Thymus (tissue), 14 donors: ENCODE measurements at places on chromosomes 2 and 18.
A peak's percentile ranks its signal among the peaks of the same experiment; 100 is the strongest.

DNA sequence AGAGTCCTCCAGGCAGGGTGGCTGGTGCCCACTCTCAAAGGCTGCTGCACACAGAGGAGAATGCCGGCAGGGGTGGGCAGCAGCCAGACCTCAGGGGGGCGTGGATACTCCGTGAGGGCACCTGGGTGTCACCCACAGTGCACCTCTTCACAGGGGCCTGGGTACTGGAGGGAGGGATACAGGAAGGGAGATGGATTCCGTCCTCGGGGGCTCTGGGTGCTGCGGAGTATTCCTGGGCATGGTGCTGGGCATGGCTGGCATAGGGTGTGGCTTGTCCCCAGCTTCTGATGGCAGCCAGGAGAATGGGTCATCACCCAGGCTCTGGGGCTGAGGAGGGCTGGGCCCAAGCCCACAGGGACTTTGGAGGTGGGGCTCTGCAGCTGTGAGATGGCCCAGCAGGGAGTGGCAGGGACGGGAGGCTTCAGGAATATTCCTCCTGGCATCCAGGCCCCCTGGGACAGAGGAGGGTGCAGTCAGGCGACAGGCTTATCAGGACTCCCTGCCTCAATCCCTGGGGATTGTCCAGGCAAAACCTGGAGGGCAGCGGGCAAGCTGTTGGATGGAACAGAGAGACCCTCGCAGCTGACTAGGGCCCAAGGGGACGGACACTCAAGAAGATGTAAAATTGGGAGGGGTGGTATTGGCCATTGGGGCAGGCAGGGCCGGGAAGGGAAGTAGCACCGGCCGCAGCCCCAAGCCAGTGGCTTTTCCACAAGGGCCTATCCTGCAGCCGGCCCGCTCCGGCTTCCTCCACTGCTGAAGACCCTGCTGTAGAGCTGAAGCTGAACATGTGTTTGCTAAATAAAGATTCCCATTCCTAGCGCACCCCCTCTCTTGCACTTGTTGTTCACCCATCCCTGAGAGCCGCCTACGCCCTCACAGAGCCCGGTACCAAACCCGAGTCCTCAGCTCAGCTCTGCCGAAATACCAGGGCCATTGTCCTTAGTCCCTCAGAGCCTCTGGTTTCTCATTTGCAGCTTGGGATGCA, 5.7 kb upstream of the KLHL30 start:
- no peak for DNase-seq

- no peak for DNase-seq
Observed at GRCh38 chr2:220847589-220847988, 724.5 kb downstream of the EPHA4 start.

GRCh38 chr18:36420826-36421225, 123.3 kb downstream of the FHOD3 start:
- no peak for DNase-seq

DNA sequence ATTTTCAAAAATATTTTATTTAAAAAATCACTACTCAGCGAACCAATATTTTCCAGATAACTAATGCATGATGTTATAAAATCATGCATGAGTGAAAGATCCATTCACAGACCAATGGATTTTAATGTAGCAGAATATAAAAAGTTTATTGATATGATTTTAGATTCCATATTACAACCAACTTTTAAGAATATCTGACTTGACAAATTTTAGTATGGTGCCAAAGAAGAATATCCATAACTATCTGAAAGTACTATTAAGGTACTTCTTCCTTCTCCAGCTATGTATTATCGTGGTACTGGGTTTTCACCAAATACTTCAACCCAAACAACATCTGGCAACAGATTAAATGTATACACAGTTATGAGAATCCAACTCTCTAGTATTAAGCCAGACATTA, 99.9 kb upstream of the NOSTRIN start:
- DNase-seq: no peak

DNA sequence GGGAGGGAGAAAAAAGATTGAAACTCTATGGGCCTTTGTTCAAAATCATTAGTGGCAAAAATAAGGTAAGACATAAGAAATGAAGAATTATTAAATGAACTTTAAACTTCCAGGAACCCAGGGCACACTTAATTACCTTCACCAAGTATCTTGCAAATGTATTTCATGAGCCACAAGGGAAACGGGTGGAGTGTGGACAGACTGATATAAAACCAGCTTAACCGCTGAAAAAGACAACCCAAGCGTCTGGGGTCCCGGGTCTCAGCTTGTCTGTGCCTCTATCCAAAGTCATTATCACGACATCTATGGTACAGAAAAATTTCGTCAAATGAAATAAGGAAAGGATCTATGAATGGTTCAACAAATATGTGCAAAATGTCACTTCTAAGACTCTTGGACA, 13.9 kb upstream of the MBOAT2 start:
- no peak for DNase-seq

- DNase-seq: no peak
Observed at GRCh38 chr18:79309614-79310358, 85.9 kb upstream of the NFATC1 start.

DNA sequence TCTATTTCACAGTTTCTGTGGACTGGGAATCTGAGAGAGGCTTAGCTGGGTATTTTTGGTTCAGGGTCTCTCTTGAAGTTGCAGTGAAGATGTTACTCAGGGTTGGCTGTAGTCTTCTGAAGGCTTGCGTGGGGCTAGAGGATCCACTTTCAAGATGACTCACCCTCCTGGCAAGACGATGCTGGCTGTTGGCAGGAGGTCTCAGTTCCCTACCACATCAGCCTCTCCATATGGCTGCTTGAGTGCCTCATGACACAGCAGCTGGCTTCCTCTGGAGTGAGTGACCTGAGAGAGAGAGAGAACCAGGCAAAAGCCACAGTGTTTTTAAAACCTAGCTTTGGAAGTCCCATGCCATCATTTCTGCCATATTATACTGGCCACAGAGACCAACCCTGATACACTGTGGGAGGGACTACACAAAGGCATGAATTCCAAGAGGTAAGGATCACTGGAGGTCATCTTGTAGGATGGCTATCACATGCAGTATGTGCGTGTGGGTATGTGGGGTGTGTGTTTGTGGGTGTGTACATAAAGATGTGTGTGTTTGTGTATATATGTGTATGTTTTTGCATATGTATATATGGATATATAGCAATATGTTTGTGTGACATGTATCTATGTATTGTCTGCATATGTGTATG, 25.1 kb downstream of the DNPEP start:
- DNase-seq: no peak

DNA sequence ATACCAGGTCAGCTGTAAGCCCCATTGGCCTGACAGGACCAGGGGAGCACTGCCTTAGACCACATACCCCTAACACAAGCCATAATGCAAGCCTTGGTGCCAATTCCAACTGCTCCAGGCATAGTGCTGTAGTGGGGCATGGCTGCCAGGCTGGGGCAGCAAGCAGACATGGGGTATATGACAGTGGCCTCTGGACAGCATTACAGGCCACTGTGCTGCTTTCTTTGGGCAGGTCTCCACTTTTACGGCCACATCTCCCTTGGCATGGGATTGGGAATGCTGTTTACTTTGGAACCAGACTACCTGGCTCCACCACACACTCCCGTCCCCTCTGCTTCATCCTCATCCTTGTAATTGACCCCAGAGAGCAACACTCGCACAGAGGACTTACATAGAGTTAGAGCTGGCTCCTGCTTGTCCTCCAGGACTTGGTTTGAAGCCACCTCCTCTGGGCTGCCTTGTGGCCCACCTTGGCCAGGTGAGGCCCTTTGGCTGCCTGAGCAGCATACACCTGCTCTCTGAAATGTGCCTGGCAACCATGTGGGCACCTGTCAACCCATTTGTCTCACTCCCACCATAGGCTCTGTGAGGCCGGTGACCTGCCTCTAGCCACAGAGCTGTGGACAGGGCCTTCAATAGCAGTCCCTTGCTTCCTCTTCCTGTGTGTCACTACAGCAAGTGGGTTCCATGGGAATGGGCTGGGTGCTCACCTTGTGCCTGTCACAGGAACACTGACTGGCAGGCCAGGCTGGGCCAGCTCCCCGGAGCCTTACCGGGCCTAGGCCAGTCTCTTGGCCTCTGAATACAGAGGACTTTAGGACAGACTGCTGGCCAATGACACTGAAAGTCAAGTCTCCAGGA, 262.6 kb upstream of the HS6ST1 start:
- no peak for DNase-seq

DNA sequence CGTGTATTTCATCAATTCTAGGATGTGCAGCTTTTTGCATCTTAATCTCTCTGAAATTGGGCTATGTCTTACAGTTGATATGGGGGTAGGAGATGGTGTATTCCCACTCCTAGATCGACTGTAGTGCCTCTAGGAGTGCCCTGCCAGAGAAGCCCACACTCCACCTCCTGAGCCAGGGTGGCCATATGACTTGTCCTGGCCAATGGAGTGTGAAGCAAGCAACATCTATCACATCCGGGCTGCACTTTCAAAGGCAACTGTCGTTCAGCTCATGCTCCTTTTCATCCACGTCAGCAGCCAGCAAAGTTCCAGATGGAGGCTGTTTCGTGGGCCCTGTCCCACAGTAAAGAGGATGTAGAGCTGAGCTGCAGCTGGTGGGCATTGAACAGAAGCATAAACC, 149.4 kb upstream of the SLC1A4 start:
- DNase-seq: no peak

GRCh38 chr2:14408695-14409094, 223.8 kb upstream of the LRATD1 start:
- no peak for DNase-seq

DNA sequence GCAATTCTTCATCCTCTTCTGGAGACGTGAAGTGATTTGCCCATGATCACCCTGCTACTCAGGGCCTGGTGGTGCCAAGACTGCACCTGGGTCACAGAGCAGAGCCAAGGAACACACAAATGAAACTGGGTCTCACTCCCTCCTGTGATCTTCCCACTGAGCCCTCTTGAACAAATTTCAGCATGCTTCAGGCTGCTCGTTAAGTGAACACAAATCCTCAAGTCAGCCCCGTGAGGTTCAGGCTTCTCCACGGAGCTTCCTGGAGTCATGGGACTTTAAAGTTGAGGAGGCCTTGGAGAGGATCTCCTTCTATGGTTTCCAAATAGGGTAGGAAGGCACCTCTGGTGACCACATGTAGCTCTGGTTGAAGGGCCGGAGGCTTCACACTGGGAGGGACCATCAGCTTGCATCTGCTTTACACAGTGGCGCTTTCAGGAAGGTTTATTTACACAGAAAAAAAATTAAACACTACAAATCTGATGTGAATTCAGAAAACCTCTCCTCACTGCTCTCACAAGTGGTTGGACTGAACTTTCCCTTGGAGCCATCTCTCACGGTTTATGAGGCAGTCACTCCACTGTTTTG, 255.4 kb downstream of the LOXHD1 start:
- DNase-seq: no peak

DNA sequence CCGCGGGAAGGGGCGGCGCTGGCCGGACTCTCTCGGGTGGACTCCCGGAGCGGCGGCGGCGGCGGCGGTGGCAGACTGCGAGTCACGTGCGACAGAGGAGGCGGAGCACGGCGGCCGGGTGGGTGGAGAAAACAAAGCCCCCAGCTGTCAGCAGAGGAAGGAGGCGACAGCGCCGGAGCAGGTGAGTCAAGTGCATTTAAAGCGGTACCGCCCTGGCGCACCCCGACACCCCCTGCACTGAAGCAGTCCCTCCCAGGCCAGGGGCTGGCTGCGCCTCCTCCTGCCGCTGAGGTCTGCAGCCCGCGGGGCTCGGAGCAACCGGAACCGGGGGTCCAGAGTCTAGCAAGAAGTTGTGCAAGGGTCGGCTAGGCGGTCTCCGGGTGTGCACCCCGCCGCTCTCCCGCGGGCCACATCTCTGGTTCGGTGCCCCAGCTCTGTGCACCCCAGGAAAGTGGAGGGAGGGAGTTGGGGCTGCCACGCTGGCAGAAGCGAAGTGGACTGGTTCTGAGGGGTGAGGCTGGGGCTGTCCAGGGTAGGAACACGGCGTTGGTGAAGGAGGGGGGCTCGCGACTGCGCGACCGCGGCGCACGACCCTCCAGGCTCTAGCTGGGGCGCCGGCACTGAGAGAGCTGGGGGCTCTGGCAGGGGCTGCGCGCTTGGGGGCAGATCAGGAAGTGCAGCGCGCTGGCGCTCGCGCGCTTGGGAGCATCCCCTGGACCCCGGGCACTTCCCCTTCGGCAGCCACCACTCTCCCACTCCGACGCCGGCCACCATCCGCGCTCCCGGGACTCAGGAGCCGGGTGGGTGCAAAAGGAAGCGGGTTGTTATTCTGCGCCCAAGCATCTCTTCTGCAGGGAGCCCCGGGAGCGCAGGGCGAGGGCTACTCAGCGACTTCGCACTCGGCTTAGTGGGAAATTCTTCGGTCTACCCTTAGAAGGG, 64.0 kb upstream of the MAPRE2 start:
- peak; percentile 86 for DNase-seq

- no peak for DNase-seq
Observed at GRCh38 chr2:137975280-137976271, 11.3 kb downstream of the HNMT start.

- no peak for DNase-seq
Observed at GRCh38 chr2:164384434-164384833, 236.8 kb downstream of the GRB14 start.

DNA sequence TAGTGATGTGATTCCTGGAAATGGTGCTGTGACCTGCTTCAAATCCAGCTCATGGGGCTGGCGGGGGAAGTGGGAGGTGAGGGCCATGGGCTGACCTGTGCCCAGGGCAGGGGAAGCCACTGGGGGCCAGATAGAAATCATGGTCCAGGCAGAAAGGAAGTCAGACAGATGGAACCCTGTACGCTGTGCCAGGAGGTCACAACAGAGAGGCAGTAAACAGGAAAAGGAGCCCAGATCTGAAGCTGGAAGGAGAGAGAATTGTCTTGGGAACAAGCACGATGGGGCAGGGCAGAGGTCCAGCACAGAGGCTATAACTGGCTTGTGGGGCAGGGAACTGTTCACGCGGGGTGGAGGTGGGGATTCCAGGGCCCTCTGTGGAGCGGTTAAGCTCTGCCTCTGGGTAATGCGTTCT, 76.0 kb downstream of the RNF144A start:
- DNase-seq: no peak

DNA sequence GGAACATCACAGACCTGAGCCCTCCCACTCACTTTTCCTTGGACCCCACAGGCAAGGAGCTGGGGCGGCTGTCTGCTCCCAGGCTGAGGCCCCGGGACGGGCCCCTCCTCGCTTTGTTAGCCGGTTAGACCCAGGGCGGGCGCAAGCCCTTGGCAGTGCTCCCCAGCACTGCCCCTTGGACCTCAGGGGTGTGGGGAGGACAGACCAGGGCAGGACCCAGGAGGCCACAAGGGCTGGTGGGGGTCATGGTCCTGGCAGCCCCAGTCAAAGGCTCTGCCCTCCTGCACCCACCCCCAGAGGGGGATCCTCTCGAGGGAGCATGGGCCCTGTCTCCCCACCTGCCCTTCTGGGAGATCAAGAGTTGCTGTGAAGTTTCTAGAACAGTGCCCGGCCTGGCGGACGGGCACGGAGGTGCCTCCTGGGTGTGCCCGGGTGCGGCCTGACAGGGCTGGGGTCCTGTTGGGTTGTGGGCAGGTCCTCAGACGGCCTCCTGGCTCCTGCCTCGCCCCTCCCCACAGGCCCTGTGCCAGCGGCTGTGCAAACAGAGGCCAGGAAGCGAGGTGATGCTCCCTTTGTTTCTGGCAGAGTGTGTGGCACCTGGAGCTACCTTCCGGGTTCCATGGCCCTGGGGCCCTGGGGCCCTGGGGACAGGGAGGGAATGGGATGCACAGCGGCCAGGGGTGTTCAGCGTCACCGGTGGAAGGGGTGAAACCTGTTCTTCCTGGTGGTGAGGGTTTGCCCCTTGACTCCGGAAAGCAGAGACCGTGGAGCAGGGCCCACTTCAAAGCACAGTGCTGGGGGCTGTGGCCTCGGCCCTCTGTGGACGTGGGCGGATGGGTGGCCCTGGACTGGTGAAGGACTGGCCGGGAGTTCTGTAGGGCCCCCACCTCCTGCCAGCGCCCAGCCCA, 2.9 kb upstream of the GAL3ST2 start:
- no peak for DNase-seq
